ENCODE measurements at places on chromosomes 6 and 20.
A peak's percentile ranks its signal among the peaks of the same experiment; 100 is the strongest.

GRCh38 chr6:18997375-18997826 is 610.3 kb downstream of the RNF144B start:
- peak; percentile 16 for DNase-seq

- no peak for DNase-seq
Observed at GRCh38 chr6:14240411-14241166, 123.0 kb downstream of the CD83 start.

DNA sequence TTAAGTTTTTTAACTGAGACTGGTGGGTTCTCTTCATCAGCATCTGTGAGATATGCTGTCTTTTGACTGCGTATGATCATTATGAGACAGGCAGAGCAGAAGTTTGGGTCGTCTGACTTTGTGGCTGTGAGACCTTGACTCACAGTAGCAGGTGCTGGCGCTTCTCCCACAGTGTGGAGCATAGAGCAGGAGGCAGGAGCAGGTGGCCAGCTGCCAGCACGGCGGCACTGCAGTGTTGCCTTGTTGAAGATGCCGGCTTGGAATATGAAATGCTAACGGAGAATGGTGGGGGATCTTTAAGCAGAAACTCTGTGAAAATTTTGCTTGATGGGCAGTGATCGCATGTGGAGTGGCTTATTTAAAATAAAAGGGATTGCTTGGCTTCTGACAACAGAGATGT is 105.0 kb downstream of the TIAM2 start:
- DNase-seq: peak; percentile 27

DNA sequence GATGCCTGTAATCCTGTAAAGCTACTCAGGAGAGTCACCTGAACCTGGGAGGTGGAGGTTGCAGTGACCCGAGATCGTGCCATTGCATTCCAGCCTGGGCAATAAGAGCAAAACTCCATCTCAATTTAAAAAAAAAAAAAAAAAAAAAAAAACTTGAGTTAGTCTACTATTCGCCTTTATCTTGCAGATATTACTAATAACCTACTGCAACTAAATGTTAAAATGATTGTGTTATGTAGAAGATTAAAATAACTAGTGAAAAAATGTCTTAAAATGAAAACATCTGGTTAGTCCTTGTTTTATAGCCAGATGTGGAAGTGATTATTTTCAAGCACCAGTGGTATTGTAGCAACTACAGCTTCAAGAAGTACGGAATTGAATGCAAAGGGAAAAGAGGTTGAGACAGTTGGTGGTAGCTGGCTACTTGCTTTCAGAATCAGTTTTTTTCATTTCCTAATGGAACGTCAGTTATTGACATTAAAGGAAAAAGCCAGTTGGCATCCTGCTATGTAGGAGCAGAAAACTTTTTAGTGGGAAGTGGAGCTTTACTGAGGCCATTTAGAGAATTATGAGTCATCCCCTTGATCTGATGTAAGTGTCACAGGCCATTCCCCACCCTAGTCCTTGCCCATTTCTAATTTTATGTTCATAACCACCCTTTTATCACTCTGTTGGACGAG is 43.8 kb upstream of the DYNLRB1 start:
- DNase-seq: no peak

- no peak for DNase-seq
Observed at GRCh38 chr20:58702859-58703648, 10.5 kb downstream of the NPEPL1 start.

GRCh38 chr6:151352410-151353396 is 38.7 kb downstream of the ZBTB2 start:
- DNase-seq: no peak

DNA sequence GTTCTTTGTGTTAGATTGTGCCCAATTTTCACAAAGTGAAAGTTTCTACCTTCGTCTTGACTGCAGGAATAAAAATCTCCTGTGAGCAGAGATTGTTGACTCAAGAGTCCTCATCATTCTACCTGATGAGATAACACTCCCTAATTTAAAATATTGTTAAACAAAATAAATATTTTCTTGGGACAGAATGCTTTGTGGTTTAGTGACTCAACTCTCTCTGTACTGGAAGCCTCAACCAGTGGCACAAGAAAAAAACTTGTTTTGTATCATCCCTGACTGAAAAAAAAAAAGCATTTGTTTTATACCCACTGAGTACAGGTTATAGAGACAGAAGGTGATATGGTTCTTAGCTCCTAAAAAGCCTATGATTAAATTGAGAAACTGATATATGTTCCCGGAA is 78.9 kb downstream of the CRYBG1 start:
- no peak for DNase-seq

- DNase-seq: no peak
Observed at GRCh38 chr6:121880831-121881230, 445.4 kb downstream of the GJA1 start.
